Activated CD4-positive, alpha-beta T cell treated with anti-CD3 and anti-CD28 coated beads, Interleukin-2, Interleukin-4, amounts not matched to agents 100 ng/mL and 50 ng/mL, durations not matched to agents 16 hours and 8 hours (primary cell): ENCODE measurements at places on chromosomes 3 and 15.

DNA sequence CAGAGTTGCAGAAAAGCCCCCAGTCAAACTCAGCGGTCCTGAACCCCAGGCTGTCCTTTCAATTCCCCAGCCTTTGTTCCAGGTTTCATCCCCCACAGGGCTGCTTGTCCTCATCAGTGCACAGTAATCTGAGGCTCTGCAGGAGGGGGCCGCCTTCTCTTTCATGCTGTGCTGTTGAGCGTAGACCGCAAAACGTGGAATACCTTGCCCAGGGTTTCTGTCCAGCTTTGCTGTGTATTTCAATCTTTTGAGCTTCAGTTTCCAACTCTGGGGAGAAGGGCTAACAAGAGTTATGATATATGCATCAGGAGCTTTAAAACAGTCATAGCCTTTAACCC lies 64.8 kb downstream of the FAM43A start:
- no peak for DNase-seq

GRCh38 chr3:99568663-99569335 lies 69.6 kb upstream of the COL8A1 start:
- DNase-seq: no peak

- DNase-seq: no peak
Observed at GRCh38 chr15:56040081-56041035, 46.9 kb upstream of the NEDD4 start.

- DNase-seq: no peak
Observed at GRCh38 chr3:62699728-62700127, 175.5 kb downstream of the CADPS start.

GRCh38 chr15:34079904-34080303 lies 21.8 kb downstream of the EMC7 start:
- no peak for DNase-seq

- no peak for DNase-seq
Observed at GRCh38 chr15:28994142-28994830, 108.5 kb downstream of the APBA2 start.

DNA sequence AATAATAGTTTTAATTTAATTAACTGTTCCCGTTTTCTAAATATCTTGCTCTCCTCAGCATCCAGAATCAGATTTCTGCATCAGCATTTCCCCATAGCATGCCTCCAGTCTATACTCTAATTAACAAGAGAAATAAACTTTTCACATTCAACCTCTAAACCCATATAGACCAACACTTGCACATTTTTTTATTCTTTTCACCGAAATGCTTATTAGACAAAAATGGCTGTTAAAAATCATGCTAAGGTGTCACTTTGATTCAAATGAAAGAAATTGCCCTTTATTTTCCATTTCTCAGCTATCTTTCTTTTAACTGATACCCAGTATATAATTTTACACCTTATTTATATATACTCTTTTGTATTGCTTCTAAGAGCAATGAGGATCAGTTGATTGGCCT lies 1107.1 kb upstream of the EPHA6 start:
- DNase-seq: no peak

- DNase-seq: no peak
Observed at GRCh38 chr3:123791417-123791816, 92.7 kb downstream of the MYLK start.

- no peak for DNase-seq
Observed at GRCh38 chr3:99599894-99600293, 38.5 kb upstream of the COL8A1 start.

GRCh38 chr15:54089776-54090175 lies 111.5 kb downstream of the UNC13C start:
- no peak for DNase-seq

DNA sequence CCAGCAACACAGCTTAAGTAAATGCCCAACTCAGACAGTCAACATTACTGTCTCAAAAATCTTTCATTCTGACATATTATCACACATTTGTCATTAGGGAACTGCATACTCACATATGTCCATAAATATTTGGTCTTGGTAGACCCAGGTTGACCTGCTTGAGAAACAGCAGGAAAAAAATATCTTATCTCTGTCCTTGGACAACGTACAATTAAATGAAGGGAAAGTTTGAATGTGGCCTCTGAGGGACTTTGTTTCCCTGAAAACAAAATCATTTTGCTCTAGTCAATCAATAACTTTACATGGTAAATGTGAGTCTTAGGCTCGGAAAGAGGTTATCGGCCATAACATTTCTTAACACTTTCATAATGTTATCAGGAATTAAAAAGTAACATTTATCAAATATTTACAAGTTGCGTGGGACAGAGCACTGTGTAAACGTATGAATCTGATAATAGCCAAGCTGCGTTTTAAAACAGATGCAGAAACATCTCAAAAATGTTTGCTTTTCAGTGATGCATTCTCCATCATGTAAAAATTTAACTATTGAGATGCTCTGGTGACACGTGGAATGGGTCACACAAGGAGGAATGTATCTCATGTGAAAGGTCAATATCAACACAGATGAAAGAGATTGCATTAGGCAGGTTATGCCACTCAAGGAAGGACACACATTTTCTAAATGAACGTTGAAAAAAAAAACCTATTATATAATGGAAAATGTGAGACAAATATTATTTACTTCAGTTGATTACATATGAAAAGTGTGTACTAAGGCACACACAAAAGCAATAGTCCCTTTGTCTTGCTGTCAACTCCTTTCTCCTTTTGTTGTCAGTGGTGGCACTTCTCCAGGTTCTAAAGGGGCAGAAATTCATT lies 304.4 kb downstream of the WDR72 start:
- no peak for DNase-seq

DNA sequence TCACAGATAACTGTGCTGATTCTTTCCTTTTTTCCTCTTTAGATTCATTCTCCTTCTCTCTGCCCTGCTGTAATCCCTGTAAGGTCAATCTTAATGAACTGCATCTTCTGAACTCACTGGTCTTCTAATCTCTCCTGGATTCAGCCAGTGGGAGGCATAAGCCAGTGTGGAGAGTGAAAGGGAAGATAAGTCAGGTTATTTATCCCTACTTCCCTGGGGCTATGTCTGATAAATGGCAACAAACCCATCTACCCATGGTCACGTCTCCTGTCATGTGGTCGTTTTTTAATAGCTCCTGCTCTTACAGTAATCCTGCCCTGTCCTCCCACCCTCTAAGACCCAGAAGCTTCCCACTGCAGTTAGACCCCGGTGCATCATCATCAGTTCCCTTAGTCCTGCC lies 199.6 kb upstream of the NAALADL2 start:
- DNase-seq: no peak

GRCh38 chr3:30012941-30013543 lies 593.4 kb upstream of the TGFBR2 start:
- DNase-seq: peak; percentile 38
